ENCODE measurements at places on chromosomes 7 and 10.

DNA sequence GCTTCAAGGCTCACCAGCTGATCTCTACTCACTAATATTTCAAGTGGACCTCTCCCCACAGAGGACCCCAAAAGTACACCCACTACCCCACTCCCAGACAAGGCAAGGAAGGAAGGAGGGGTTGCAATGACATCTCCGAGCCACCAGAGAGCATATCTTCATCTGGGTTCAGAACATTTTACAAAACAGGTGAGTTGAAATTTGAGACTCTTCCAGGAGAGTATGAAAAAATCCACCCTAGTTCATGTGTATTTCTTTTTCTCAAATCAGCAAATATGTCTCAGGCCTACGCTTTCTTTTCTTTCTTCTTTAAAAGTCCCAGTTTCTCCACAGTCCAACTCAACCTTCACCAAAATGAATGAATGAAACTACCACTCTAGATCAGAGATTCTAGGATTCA, 61.9 kb downstream of the SGMS1 start:
- DNase-seq = no peak

DNA sequence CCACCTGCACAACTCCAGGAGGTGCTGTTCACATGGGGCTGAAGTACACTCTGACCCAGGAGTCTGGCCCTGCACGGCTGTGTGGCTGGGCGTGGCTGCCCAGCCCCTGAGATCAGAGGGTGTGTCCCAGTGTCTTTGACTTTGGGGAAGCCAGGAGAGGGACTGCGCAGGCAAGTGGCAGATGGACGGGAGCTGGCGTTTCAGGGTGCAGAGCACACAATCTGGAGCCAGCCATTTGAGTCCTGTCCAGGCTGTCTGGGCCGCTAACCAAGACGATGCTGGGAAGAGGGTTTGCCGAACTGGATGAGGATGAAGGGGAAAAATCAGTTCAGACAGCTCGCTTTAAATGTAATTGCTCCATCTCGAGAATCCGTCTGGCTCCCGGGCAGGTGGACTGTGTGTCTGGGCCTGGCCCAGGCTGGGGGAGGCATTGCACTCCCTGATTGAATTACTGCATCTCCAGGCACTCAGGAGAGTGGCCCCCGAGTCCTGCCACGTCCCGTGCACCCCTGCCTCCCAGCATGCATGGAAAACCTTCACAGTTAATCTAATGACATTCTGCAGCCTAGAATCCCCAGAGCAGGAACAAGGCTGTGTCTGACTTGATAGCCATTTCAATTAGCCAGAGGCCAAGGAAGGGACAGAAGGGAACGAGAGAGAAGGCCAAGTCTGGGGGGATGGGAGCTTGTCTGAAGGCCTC, 120.8 kb upstream of the NANOS1 start:
- DNase-seq = no peak

DNA sequence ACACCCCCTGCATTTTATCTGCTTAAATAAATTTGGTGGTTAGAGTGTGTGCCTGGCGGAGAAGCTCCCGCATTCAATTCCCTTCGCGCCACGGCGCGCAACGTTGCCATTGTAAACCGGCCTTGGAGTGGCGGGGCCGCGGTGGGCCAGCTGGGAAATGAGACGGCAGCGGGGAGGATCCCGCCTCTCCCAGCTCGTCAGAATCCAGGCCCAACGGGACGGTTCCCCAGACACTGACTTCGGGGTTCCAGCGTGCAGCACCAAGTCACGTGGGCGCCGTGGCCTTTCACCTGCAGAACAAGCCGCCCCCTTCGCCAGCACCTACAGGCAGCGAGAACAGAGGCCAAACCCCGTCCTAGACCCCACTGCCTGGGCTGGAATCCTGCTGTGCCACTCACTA, 103.4 kb downstream of the GRID1 start:
- DNase-seq = no peak

DNA sequence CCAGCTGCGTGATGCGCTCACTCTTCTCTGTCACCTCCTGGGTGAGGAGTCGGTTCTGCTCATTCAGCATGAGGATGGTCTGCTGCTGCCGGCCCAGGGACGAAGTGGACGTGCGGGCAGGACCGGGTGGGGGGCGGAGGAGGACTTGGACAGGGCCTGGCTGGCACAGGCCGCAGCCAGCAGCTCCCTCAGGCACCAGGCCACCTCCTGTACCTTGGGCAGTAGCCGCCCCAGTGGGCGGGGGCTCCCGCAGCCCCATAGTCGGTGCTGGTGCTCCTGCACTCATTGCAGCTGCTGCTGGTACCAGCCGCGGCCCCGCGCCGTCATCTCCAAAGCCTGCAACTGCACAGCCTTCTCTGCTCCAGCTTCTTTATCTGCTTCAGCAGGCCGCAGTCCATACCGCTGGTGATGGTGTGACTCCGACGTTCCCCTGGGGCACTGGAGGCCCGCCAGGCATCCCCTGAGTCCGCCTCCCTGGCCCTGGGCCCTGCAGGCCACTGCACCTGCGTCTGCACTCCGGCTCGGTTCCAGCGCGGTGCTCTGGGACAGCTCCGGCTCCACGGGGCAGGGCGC, 884.9 kb upstream of the ZNF722 start:
- no peak for DNase-seq

- no peak for DNase-seq
These were observed 2.6 kb upstream of the PCBD1 start for GRCh38 chr10:70890917-70891431.

DNA sequence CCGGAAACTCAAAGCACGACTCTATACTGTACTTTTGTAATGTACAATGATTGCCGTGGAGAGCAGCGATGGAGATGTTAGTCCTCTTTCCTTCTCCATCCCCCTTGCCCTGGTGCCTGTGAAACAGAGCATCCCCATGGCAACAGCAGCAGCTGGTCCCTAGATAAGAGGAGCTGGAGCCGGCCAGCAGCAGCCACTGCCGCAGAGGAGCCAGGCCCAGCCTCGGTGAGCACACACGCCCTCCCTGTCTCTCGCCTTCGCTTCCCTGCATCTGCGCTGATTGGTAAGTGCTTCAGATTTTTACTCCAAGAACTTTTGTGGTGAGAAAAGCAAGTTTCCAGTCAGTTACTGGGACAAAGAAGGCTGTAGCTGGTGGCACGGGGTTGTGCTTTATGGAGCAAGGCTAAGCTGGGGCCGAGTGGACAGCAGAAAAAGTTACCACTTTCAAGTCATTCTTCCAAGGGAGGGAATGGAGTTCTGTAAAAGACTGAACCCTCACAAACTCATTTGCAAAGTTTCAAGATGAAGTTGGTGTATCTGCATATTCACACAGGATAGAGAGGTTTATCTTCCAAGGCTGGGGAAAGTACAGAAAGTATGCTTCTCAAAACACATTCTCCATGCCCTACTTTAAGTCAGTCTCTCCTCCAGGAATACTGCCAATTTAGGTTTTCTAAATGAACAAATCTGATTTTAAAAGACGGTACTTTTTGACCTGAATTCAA, at the start of gene PPP1R17:
Gene PPP1R17, plus strand, starts transcription at position 192 of the 725 bp plus-strand sequence. CDS start 5,227 bp downstream, outside the sequence.
- no peak for DNase-seq

DNA sequence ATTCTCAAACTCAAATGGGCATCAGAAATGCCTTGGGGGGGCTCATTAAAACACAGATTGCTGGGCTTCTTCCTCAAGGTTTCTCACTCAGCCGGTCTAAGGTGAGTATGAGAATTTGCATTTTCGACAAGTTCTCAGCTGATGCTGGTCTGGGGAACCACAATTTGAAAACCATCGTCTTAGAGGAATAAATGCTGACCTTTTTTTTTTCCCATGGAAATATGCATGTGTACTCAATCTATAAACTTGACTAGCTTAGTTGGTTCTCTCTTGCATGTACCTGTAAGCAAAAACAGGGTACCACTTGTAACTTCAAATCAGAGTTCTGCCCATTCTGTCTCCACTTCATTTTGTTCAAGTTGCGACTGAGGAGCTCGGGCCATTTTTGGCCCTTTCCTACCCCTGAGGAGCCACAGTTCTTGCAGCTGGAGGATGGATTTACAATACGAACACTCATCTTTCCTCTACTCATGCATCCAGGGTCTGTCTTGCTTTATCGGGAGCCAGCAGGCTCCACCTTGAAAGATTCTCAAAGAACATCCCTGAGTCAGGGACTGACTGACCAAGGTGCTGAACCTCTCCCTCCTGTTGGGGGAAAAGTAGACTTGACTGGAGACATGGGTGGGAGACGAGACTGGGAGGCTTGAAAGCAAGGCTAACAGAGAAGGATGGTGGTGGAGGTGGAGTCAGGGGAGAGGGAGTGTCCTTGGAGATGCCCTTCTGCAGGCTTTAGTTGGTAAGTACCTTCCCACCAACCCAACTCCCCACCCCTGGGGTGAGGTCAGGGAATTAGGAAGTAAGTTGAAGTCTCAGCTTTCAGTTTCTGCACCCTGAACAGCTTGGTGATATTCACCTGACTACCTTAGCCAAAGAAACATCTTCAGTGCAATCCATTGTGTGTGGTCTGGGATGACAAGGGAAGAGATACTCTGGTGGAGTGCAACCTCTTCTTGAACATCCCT, 3.7 kb upstream of the MAPK8 start:
- no peak for DNase-seq

GRCh38 chr7:90752051-90752450, 155.9 kb downstream of the CDK14 start:
- DNase-seq = no peak

DNA sequence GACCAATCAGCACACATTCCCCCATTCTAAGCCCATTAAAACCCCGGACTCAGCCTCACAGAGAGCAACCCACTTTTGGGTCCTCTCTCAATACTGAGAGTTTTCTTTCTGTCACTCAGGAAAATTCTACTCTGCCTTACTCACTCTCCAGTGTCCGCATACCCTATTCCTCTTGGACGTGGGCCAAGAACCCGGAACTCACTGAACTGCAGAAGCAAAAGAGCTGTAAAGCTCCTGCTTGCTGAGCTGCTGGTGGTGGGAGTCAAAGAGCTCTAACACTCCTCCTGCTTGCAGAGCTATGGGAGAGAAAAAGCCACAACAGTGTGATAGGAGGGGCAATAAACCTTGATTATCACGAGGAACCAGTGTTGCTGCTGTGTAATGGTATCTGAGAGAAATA, 386.9 kb downstream of the POM121L12 start:
- no peak for DNase-seq

DNA sequence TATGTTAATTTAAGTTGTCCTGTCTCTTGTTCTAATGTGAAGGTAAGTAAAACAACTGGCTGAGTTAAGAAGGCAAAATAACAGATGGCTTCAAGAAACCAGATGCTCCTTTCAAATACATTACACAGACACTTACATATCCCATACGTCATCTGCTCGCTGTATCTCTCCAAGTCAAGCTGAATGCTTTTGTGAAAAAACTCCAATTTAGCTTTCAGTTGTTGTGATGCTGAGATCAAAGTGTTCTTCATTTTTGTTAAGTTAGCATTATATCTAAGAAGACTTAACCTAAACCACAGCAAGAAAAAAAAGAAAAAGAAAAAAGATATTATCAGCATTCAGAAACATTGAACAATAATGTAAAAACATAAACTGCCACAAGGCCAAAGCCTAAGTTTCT, 18.5 kb upstream of the ERLIN1 start:
- no peak for DNase-seq

GRCh38 chr10:15859906-15860691, at the start of gene MINDY3:
MINDY3 (minus strand) TSS chr10:15860507; CDS start chr10:15860299, 208 bp downstream.
- peak; percentile 90 for DNase-seq

DNA sequence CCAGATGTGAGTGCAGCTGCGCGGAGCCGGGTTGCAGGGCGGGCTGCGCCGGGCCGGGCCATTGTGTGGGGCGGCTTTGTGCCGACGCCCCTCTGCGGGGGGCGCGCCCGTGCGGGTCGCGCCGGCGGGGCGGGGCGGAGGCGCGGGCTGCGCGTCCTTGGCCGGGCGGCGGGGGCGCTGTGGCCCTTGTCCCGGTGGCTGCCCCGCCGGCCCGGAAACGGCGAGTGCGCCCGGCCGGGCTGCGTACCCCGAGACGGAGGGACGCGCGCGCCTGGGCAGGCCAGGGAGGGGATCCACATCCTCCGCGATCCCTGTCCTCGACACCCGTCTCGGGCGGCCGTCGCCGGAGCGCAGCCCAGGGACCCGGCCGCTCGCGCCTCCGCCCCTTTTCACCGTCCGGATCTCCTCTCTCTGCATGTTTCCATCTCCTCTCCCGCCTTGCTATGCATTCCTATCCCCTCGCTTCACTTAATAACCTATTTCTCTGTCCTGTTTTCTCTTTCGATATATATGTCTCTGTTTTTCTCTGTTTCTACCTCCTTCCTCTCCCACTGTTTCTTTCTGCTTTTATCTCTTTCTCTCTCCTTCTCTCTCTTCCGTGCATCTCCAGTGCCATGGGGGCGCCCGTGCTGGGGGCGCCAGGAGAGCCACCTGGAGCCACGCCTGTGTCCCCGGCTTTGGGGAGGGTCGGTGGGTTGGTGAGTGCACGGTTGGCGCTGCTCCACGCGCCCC, 765 bp downstream of the PFKFB3 start:
- peak; percentile 80 for DNase-seq

DNA sequence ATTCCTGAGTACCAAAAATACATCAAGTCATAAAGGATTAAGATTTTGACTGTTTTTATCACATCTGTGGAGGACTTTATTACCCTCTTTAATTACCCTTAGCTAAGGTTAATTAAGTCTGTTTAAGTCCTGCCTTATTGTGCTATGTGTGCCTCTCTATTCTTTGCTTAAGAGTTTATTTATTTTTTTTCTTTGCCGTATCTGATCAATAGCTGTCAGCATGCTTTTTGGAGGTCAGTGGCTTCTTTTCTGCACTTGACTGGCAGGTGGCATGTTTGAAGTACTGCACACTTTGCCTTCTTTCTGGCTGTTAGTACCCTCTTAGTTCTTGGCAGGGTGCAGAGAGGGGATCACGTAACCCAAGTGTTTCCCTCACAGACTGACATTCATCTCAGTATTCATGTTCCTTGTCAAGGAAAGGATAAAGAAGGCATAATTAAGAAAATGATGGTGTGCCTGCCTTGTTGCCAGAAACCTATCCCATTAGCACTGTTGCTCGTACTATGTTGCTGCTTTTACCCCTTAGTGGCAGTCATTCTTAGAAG, 225.8 kb downstream of the EXOC4 start:
- DNase-seq = no peak

DNA sequence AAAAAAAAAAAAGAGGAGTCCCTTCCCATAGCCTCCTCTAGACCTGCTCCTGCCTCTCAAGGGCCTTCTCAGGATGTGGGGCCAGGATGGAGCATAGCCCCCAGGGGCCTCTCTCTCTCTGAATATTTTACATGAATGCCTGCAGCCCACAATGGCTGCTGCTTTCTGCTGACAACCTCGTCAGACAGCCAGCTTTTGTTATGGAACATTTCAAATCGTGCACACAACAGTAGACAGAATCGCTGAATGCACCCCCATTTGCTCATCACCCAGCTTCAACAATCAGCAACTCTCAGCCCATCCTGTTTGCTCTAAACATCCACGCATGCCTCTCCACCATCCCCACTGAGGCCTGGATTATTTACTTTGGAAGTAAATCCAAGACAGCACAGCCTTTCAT, 5.4 kb downstream of the PLAC9 start:
- DNase-seq = peak; percentile 36

- DNase-seq = no peak
These were observed 140.0 kb downstream of the LHPP start for GRCh38 chr10:124601431-124602120.

DNA sequence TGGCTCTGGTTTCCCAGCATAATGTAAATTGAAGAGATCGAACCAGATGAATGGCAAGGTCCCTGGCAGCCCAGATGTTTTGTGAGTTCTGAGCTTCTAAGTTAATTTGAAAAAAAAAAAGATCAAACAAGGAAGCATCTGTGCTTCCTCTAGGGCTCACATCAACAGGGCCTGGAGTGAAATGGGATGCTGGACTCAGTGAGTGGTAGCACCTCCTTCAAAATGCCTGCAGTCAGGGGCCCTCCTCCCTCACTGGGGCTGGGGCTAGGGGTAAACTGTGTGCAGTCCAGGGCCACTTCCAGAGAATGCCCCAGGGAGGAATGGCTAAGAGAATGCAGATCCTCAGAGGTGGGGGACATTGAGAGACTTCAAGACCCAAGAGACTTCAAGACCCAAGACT, 6.0 kb upstream of the CUEDC2 start:
- DNase-seq = no peak
